ENCODE measurements at places on chromosomes 7 and 10. TPM values are rescaled to one million over a fixed set of nuclear protein-coding genes. Genes with fewer than 3 reads are reported as not detected.

The ASAH2 gene
- 0.50 TPM for total RNA-seq

The CFAP46 gene
- not detected for total RNA-seq

The BRAF gene
- total RNA-seq = 76.0 TPM

The CPA2 gene
- total RNA-seq = not detected
